ENCODE measurements at places on chromosomes 11 and 22.

DNA sequence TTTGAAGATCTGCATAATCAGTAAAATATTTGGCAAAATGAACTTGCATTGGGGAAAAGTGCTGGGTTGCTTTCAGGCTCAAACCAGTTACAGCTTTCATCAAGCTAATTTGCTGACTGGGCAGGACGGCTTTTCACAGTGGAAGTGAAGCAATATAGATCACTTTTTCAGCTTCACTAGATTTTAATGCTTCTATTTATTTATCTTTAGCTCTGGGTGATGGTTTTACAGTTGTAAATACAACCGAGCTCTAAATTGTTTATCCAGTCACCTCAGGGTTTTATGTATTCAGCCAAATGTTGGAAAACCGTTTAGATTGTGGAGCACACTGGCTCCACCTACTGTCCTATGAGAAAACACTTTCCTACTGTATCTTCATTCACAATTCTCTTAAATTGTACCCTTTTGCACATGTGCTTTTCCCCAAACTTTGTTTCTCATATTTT, 58.2 kb downstream of the ACER3 start:
- no peak for DNase-seq

DNA sequence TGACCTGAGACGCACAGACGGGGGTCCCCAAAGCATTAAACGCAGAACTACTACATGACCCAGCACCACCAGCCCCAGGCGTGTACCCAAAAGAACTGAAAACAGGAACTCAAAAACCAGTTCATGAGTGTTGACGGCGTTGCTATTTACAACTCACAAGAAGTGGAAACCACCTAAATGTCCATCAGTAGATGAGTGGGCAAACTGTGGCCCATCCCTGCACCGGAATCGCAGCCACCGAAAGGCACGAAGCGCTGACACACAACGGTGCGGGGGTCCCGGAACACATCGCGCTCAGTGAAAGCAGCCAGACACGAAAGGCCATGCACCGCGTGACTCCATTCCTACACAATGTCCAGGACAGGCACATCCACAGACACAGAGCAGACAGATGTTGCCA, 79.2 kb downstream of the TRMU start:
- DNase-seq, result no peak

GRCh38 chr11:17224727-17225126, 16.9 kb upstream of the PIK3C2A start:
- DNase-seq, result no peak

DNA sequence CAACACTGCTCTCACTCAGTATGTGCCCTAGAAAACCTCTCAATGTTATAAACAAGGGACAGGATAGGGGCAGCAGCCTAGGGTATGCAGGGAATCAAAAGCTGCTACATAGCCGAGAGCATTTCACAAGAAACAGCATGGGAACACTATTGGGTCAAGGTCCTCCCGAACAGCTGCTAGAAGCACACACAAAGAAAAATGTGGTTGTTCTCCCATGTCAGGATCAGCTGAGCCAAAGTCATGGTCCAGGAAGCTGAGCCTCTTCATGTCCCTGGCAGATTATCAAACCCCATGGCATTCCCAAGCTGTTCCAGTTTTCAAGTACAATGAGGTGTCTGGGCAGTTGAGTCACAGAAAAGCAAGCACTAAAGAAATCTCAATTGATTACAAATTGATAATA, 21.0 kb upstream of the GDPD4 start:
- peak; percentile 7 for DNase-seq

GRCh38 chr11:67029146-67029545, 6.2 kb downstream of the SYT12 start:
- DNase-seq, result no peak

GRCh38 chr11:88414385-88414861, 76.9 kb upstream of the CTSC start:
- DNase-seq, result no peak

DNA sequence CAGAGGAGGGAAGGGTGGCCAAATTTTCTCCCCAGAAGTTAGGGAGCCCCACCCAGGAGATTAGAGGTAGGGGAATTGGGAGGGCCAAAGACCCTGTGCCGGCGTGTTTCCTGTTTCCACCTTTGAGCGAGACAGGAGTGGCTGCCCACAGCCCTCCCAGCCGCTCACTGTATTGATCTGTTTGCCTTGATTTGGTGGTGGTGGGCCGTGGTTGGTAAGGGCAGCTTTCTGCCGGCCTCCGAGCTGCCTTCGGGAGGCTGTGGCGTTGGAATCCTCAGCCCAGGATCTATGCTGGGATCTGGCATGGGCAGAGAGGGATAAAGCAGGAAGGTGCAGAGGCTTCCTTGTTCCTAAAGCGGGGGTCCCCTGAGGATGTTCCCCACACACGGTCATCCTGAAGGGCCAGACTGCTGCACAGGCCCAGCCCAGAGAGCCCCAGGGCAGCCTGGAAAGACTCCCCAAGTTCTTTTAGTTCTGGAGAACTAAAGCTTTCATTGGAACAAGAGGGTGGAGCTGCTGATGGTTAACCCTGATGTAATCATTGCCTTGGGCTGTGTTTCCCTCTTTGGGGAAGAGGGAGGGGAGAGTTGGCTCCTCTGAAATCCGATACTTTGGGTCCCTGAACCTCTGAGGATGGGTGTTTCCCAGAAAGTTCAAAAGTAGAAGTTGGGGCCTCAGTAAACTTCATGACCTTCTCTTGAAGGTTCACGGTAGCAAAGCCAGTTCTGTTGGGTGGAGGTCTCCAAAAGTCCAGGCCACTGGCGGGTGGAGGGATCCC, 7.2 kb downstream of the FAM83F start:
- DNase-seq, result no peak

GRCh38 chr11:27204529-27204928, 158.5 kb downstream of the CCDC34 start:
- no peak for DNase-seq

DNA sequence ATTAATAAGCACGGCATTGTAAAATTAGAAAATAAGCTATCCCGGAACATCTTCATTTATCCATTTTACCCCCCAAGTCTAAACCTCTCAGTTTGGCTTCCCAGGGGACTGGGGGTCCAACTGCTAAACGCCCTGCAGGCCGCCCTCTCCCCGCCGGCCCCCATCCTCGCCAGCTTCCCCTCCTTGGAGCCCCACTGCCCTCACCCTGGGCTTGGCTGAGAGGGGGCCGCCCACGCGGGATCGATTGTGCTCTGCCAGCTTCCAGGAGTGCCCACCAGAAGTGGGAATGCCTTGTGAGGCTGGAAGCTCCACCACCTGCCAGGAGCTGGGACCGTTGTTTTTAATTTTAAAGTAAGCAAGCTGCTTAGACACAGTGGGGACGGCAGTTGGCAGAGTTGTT, 353.5 kb downstream of the TBC1D22A start:
- DNase-seq, result no peak

- DNase-seq, result no peak
These were observed 20.5 kb downstream of the SLC1A2 start for GRCh38 chr11:35398881-35399280.

DNA sequence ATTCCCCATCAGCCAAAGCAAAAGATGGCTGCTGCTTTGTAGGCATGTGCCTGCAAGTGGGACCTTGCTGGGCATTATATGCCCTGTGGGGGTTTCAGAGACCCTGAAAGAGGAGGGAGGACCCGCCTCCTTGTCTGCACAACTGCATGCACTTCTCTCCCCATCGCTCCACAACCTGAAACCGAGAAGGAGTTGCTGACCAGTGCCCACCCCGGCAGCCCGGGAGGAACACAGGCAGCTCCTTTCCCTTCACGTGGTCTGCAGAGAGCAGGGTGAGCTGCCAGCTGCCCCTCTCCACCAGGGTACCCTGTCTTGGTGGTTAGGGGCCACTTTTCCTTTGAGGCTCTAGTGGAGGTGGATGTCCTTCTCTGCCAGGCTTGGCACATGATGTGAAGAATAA, 1.4 kb upstream of the TMEM132A start:
- DNase-seq, result no peak

DNA sequence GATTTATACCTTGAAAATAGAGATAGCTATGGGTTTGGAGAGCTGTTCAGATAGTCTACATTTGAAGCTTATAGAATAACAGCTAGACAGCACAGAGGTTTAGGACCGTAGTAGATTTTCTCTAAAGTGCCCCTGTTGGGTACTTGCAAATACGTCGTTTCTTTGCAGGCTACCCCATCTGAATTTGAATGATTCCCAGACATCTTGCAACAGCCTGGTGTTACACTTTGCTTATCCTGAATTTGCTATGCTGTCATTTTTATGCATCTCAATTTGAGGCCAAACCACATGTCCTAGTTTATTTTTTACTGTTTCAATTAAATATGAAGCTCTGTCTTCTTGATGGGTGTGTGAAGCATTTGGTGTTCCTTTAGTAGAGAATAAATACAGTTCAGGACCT, 142.1 kb downstream of the WNT11 start:
- no peak for DNase-seq

GRCh38 chr11:17979770-17980371, 33.0 kb downstream of the SERGEF start:
- DNase-seq, result no peak

DNA sequence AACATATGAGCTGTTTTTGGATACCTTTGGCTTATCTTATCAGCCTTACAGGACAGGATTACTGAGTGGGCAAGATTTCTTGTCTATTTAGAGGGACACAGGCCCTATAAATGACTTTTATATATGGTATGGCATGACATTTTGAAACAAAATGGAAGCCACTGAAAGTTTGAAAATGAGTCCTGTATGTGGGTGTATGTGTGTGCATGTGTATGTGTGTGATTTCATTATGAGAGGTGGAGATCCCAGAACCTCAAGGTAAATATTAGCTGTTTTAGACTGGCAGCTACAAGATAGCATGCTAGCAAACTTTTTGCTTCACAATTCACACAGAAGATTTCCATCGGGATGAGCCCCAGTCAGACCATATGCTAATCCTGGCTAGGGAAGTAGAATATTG, 970.5 kb upstream of the CCDC90B start:
- DNase-seq, result no peak

DNA sequence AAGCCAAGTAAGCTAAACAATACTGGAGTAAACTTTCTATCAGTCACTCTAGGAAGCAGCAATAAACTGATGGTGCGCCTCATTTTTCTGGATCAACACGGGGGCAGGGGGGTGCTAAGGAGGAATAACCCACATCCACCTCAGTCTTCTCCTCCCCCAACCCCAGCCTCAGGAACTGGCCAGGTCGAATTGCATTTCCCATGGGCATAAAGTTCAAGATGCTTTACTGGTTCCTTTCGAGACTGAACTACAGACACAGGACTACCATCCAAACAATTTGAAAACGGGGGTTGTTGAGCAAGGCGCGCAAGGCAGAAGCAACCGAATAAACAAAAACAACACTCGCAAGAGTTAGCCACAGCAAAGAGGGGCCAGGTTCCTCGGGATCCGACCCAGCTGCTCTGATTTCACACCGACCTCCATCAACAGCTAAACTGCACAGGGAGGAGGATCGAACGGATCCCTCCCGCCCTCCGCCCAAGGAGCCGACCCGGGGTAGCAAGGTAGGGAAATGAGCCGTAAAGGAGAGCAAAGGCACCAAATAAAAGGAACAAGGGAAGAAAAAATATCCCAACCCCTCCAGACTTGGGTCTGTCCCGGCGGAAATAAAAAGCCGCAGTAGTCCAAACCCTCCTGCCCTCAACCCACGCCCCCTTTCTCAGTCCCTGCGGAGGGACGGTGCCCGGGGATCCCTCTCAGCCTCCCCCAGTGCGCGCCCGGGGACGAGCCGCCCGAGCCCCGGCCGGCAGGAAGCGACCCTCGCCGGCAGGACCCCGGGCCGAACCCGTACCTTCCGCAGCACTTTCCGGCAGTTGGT, 801 bp downstream of the SESN3 start:
- DNase-seq, result no peak

- no peak for DNase-seq
These were observed 1.9 kb upstream of the POLD4 start for GRCh38 chr11:67355023-67355793.

DNA sequence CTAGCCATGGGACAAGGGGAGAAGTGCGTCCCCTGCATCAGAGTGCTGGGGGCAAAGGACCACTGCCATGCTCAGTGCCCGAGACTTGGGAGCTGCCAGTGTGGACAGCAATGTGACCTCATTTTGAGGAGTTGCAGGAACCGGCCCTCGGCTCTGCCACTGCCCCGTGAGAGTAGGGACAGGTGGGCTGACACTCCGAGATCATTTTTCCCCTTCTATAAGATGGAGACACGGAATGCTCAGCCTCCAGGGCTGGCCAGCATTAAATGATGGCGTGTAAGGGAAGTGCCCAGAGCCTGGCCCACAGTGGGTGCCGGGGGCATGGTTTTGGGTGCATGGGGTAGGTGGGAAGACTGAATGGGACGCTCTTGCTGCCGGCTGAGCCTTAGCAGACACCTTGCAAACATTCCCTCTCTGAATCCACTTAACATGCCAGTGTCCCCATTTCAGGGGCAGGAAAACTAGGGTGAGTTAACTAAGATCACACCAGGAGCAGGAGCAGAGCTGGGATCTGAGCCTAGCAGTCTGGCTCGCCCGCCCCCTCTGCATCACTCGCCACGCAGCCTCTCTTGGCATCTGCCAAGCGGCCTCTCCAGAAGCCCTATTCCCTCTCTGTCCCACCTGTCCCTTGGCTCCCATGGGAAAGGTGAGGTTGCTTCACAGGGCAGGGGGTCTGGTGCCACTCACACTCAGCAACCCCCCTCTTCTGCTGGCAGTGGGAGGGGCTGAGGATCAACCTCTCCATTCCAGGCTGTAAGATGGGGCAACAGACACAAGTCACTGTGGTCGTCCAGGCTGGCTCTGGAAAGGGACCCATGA, 13.6 kb downstream of the NPTXR start:
- no peak for DNase-seq

DNA sequence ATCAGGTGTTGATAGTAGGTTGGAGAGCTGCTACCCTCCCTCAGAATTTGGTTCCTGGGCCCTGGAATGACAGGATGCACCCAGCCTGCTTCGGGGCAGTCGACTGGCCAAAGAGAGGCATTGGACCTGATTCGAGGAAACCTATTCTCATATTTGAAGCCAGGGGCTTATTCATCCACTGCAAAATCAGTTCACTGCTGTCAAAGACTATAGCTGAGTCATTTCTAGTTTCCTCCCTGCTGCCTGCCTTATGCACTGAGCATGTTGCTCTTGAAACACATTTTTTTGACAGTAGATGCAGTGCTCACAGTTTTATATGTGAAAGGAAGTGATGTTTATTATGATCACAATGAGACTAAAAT, 565.4 kb downstream of the ETS1 start:
- no peak for DNase-seq

- peak; percentile 69 for DNase-seq
These were observed at the start of gene MCAM for GRCh38 chr11:119316729-119317591. TSS of gene MCAM (minus strand) at chr11:119317130. CDS start at chr11:119317101, 29 bp downstream.

DNA sequence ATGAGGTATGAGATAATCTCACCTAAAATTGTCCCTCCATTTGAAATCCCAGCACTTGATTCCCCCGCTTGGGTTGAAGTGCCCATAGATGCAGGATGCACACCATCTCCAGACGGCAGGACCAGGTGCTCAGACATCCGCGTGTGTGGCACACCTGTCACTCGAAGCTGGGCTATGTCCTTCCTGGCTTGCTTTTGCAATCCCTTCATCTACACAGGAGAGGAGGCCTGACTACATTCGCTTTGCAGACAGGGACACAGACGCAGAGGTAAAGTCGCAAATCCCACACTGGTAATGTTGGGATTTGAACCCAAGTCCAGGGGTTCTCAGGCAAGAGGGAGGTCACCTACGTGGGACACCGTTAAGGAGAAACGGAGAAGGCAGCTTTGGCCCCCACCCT, 7.2 kb upstream of the CYTH4 start:
- DNase-seq, result no peak

GRCh38 chr11:48006301-48006992, 26.1 kb downstream of the PTPRJ start:
- DNase-seq, result no peak

GRCh38 chr11:115476463-115477286, 27.5 kb downstream of the CADM1 start:
- no peak for DNase-seq

Measured in substantia nigra (tissue), 51 donors.